ENCODE measurements at places on chromosomes 4 and X. TPM values are rescaled to one million over a fixed set of nuclear protein-coding genes. Genes with fewer than 3 reads are reported as not detected.

GRCh38 chr4:37873386-37873785 is 17.5 kb upstream of the TBC1D1 start:
- DNase-seq = no peak

DNA sequence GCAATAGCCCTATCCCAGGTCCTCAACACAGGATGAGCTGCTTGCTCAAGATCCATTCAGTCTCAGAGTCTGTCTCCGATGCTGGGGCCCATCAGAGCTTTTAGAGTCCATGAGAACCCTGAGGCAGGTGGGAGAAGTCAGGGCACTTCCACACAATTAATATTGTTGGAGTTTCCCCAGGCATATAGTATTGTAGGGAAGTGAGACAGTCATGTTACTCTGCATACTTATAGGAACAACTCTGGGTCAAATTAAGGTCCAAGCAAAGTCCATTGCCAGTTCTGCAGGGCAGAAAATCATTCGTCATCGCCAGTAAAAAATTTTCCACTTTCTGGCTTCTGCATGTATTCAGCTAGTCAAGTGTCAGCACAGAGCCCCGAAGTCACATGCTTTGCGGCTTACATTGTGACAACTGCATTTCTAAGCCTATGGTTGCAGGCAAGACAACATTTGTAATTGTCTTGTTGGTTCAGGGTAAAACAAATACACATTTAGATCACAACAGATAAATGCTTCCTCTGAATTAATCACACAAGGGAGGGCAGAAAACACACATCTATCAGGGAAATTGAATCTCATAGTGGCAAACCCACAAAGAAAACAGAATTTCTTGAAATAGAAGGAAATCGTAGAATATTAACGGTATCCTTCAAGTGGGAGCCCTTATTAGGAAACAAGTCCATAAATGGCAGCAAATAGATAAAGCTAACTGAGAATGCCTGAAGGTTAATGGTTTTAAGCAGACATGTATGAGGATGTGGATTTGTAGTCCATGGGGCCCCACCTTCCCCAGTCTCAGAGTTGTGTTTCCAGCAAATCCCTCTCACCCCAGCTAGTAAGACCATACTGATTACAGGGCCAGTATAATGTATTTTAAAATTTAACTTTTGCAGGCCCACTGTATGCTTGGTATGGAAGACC is 412.1 kb upstream of the RASGEF1B start:
- DNase-seq = no peak

DNA sequence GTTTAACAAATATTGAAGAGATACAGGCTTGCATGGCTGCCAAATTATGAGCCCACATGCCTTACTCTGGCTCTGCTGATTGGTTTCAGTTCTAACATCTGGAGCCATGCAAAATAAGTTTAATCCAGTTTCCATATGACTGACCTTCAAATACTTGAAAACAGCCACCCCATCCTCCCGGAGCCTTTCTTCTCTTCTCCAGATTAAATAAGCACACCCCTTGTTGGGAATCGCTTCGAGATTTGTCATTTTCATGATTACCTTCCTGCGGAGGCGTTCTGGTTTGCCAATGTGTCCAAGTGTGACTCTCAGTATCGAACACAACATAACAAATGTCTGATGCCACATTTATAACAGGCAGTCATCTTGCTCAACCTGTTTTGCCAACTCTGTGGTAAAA is 101.6 kb upstream of the JADE1 start:
- DNase-seq = no peak

DNA sequence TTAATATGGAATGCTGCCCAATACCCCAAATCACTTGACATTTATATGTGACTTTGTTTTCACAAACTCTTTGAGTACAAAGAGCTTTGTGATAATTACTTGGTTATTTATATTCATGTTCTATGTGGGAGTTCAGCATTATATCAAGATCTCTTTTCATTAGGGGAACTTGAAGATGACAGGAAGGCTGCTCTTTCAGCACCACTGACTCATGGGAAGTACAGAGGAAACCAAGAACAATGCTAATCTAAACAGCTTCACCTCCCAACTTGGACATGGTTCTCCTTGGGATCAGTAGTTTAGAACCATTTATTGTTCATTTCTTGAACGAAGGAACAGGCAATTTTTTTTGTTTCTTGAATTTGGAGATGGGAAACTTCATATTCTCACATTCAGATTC is 184.0 kb upstream of the AFF2 start:
- DNase-seq = no peak

GRCh38 chrX:120334603-120335002 is 23.3 kb upstream of the TMEM255A start:
- DNase-seq = no peak

GRCh38 chr4:4800646-4801408 is 58.6 kb upstream of the MSX1 start:
- DNase-seq = no peak

Gene ATP10D
- 21.0 TPM for total RNA-seq

GRCh38 chrX:147226801-147227200 is 412.3 kb upstream of the CXorf51A start:
- DNase-seq = no peak

GRCh38 chr4:40601641-40602040 is 28.0 kb downstream of the RBM47 start:
- DNase-seq = no peak

DNA sequence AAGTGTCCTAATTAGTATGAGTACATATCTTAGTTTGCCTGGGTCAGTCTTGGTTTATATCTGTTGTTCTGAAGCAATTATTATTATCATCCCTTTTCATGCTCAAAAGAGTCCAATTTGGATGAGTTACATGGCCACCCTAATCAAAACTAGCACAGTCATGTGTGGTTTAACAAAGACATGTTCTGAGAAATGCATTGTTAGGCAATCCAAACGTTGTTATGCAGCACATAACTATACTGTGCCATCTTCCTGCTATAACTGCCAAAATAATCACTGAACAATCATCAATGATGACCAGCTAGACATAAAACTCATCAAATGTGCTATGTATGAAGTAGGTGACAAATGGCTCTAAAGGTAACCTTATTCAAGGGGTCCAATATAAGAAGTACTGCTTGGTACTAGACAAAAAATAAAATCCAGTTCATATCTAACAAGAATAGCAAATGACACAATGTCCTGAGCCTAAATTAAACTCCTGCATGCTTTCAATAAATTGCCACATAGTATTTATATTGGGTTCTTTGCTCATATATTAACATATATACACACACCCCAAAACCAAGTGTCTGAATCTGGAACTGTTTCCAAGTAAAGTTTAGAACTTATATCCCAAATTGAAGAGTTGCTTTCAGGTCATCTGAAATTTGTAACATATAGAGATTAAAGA is 41.9 kb downstream of the CNOT6L start:
- no peak for DNase-seq

GRCh38 chr4:7531640-7531994 is 96.9 kb upstream of the PSAPL1 start:
- no peak for DNase-seq

GRCh38 chr4:68494688-68495087 is 47.4 kb downstream of the TMPRSS11E start:
- DNase-seq = no peak

Gene CXCL8
- total RNA-seq = not detected

- no peak for DNase-seq
These were observed 29.4 kb downstream of the ARAP2 start for GRCh38 chr4:36214735-36215485.

GRCh38 chrX:95059909-95060308 is 1385.9 kb downstream of the FAM133A start:
- DNase-seq = no peak

DNA sequence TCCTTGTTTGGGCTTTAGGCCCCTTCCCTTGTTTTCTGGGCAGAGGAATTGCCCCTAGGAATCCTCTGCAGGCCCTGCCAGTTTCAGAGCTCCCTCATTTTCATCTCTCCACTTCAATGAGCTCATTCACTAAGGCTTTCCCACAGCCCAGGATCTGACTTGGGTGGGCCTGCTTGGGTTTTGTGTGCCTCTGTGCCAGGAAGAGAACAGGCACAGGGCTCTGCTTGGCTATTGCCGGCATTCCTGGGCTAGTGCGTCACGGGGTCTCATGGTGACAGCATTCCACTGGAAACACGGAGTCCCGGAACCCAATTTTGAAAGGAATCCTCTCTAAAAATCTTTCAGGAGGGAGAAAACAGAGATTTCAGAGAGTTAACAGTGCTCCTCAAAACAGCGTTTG is 150.5 kb downstream of the VCX3A start:
- DNase-seq = peak; percentile 65

DNA sequence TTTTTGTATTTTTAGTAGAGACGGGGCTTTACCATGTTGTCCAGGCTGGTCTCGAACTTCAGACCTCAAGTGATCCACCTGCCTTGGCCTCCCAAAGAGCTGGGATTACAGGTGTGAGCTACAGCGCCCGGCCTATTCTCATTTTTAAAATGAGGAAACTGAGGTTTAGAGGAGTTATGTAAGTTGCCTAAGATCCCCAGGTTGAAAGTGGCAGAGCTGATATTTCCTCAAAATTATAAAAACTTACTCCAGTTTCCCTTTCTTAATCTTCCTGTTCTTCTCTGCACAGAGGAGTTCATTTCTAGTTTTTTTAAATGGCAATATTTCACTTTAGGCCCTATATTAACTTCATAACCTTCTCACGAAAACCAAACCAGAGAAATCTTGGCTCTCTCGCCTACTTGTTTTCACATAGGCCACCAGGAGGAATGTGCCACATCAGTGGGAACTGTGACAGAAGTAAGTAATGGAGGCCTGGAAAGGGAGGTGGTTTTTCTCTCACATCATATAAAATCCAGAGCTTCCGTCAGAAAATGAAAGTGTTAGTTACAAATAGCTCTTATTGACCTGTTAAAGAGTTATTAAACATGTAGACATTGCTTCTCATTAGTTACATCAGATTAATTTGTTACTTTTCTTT is 16.1 kb upstream of the RS1 start:
- no peak for DNase-seq

DNA sequence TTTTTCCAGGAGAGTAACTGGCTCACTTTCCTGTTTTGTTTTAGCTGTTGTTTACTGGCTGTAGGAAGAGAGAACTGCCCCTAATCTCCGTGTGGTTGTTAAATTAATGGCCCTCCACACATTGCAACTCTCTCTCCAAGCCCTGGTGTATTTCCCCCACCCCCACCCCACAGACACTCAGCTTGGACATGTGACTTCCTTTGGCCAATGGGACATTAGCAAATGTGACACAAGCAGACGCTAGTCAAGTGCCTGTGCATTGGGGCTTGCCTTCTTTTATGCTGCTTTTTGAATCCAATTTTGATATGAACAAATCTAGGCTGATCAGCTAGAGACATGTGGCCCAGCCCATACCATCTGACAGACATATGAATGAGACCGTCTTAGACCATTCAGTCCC is 59.6 kb upstream of the TAB3 start:
- no peak for DNase-seq

DNA sequence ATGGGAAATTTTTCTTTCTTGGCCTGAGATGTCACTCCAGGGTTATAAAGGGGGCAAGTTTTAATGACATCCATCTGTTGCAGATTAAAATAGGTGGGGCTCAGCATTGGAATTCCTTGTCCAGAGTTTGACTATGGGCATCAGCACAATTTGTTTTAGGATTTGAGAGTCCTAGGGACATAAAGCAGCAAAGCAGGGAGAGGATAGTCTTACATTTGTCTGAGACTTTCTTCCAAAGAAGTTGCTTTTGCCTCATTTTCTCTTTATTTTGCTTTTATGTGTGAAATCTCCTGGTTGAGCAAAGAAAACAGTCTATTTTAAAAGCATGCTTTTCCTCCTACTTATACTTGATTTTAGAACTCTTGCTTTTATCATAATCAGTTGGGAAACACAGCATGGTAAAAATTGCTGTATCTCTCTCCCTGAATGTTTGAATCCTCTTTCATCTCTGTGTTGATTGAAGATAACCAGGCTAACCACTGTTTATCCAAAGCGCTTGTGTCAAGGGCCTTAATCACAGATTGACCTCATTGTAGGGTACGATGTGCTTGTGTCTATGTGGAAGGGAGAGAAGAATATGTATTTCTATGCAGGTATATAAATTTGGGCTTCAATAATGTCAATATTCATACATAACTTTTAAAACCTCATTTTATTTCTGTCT is 121.5 kb downstream of the ANK2 start:
- no peak for DNase-seq

GRCh38 chrX:41781500-41781899 is 57.5 kb downstream of the GPR82 start:
- DNase-seq = no peak

Gene PNMA6A
- 0.36 TPM for total RNA-seq
